ENCODE measurements at places on chromosomes 16 and 17.

DNA sequence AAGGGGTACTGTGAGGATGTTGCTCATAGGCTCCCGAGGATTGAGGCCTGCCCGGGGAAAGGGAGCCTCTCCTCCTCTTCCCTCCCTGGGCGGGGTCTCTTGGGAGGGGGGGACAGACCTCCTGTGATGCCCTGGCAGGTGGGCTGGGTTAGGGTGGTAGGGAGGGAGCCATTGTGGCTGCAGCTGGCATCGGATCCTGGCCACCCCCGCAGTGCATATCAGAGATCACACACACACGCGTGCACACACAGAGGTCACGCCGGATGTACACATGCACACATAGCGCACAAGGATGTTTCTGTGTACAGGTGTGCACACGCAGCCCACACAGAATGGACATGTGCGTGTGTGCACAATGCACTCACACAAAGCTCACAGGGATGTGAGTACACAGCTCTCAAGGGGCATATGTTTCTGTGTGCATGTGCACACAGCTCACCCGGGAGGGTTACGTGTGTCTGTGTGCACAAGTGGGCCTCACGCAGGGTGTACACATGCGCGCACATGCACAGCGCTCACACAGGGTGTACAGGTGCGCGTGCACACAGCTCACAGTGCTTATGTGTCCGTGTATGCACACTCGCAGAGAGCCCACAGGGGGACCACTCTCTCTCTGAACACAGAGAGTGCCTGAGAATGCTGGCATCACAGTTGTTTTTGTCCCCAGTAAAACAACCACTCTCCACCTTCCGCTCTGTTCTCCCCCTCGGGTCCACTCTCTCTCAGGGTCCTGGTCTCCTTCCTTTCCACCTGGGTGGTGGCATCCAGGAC lies 2.4 kb downstream of the GJD3 start:
- no peak for DNase-seq

DNA sequence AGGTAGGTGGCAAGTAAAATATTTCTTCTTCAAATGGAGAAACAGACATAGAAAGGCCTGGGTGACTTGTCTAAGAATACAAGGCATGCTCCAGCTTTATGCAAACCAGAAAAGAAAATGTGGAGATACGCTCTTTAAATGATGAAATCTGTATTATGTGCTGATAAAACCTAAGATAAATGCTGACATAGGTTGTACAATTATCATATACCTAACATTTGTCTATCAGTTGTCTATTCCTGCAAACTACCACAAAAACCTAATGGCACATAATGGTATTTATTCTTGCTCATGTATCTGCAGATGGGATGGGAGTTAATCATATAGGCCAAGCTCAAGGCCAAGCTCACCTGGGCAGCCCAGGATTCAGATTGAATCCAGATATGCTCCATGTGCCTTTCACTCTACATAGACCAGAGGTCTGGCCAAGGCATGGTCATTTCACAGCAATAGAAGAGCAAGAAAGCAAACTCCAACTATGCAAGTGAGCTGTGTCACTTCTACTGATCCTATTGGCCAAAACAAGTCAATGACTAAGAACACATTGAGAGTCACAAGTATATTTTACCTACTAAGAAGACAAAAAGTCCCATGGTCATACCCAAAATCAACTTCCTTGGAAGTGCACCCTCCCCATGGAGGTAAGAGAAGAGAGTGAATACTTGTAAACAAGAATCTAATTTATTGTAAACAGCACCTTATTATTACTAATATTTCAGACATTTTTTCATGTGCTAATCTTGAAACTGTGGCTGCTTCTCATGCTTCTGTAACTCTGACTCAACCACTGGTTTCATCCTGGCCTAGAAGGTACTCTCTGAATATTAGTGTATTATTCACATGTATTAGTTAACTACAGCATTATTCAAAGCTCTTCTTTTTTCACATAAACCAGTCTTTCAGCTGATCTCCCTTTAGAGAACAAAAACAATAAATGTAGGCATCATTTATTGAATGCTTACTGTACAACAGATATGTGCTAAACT lies 270.7 kb upstream of the SOX9 start:
- no peak for DNase-seq

DNA sequence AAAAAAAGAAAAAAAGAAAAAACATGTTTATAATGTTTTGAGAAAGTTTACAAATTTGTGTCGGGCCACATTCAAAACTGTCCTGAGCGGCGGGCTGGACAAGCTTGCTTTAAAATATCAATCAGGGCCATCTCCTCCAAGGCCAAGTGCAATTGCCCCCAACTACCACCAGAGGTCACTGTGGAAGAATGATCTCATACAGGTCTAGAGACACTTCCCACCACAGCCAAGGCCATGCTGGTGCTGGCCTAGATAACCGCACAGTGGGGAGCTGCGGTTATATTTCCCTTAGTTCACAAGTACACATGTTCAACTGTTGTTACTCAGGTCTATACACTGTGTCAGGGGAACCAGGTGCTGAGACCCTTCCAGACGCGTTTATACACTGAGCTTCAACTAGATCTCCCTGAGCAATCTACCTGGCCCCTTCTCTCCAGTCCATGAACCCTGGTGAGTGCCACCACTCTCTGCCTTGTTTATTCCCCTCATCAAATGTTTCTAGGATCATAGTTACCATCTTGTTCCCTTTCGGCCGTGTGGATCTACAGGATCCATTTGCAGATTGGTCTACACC lies 83.8 kb upstream of the CCL2 start:
- DNase-seq = no peak

DNA sequence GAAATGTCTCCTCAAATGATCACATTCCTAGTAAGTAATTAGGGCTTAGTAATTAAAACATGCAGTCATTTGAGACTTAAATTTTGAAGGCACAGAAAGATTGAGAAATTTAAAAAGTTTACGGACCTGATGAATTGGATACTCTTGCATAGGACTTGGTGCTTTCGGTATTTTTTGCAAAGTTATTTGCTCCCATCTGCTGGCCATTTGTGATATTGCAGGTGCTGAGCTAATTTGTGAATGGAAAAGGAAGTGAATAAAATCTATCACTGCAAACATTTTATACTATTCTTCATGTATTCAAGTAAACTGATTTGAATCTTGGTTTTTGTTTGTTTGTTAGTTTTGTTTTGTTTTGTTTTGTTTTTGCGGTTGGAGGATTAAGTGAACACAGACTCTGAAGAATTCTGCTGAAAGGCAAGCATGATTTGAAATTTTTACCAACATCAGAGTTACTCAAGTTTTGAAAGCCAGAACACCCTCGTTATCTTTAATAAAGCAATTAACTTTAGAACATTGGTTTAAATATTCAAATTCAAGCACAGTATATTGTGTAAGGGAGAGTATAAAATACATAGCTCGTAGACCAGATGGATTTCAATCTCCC lies 689.5 kb upstream of the RBFOX1 start:
- peak; percentile 15 for DNase-seq

- no peak for DNase-seq
These were observed 7.4 kb downstream of the ASGR2 start for GRCh38 chr17:7107012-7107754.

DNA sequence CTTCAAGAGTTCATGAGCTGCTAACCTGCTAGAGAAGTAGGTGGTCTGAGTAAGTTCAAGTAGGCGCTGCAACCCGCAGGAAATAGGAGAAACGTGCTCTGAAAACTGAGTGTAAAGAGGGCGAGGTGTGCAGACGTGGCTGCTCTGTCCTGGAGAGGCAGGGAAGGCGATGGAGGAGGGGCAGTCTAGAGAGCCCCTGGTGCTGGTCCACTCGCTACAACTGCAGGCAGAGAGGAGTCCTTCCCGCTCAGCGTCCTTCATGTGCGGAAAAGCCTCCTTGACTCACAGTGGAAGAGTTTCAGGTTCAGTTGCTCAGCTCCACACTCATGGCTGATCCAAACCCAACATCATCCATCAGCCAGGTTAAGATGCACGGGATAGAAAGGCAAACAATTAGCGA lies 12.1 kb downstream of the ABCA3 start:
- no peak for DNase-seq

- no peak for DNase-seq
These were observed 8.2 kb downstream of the NMRAL1 start for GRCh38 chr16:4465977-4466779.

DNA sequence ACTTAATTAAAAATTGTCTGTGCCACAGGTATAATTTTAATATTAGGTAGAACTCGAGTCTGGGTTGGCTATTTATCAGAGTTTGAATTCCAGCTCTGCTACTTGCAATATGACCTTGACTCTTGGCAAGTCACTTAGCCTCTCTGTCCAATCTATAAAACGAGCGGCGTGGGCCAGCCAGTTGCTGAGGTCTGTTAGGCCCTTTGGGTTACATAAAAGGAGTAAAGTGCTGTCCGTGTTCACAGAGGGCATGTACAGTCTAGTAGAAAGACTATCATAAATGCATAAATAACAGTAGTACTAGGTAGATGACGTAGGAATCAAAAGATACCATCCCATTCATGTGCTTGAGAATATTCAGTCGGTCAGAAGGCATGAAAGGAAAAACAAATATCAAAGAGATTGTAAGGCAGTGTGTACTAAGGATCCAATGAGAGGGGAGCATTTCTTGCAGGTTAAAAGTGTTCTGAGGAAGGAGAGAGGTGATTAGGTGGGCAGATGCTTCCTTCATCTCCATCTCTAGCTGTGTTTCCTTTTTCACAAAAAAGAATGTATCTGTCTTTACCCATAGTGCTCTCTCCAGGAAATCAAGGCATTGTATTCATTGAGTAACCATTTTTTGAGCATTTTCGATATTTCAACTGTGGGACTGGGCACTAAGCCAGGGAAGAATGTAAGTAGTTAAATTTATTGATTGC lies 2.4 kb downstream of the TNRC6A start:
- DNase-seq = no peak

GRCh38 chr17:65895969-65896368 lies 296.0 kb downstream of the CEP112 start:
- no peak for DNase-seq

GRCh38 chr17:43719578-43719977 lies 39.0 kb downstream of the SOST start:
- DNase-seq = no peak

DNA sequence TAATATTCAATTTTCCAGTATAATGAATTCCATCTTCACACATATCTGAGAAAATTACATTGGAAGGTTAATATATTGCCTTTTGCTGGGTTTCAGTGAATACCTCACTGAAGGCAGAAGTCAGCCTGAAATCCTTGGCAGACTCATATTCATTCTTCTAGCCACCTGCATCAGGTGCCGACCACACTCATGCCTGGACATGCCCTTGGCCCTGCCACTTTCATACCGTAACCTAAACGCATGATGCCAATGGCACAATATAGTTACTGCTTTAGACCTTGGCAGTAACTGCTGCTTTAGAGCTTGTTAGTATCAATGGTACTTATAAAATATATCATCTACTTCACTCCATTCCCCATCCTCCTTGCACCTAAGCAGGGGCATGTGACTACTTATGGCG lies 817.6 kb upstream of the CDH8 start:
- DNase-seq = no peak

DNA sequence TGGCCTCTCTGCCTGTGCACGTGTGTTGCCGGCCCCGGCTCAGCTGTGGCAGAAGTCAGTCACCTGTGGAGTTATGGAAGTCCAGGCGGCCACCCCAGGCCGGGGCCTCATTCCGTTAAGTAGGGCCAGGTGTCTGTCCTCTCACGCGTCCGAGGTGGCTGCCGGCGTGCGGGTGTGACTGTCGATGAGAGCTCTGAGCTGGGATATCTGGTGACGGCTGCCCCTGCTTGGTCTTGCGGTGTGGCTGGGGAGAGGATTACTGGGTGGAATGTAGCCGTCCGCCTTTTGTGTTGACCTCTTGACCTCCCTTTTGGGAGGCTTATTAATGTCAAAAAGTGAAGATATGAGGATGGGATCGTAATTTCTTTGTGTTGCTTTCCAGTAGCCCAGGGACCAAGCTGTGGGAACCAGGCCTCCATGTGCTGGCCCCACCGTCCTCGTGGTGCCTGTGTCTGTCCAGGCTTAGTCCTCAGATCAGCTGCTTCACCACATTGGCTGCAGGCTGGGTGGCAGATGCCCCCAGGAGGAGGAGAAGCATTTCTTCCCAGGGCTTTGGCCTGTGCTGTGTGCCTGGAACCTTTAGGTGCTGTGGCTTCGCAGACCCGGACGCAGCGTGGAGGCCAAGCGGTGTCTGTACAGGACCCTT lies 23.0 kb upstream of the ZNF750 start:
- DNase-seq = no peak

DNA sequence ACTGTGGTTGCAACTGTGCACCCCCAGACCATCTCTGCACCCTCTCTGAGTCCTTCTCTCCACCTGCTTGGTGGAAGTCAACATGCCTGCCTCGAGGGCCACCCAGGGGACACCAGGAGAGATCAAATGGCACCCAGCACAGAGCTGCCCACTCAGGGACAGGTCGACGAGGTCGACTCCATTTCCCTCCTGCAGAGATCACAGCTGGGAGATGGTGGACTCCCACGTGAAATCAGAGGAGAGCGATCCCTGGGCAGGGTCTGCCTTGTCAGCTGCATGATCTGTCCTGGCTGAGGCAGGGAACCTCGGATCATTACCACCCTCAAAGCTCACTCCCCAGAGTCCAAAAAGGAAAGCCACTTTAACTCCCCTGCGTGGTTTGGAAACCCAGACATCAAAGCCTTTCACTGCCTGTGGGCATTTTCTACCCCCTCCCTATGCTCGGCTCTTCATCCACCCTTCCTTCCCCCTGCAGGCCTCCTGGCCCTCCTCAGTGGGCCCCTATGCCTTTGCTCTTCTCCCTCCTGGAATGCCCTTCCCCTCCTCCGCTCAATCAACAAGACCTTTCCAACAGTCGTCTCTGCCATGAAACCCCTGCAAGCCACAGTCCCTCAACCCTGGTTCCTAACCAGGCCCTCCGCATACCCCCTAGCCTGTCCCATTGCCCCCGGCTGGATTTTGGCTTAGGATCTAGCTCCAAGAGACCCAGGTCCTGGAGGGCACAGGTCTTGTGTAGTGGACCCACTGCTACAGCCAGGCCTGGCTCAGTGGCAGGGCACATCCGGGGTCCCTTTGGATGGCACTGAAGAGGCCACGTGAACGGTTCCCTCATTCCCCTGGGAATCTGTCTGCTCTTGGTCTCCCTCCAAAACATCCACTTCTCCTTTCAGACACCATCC lies 103.8 kb upstream of the RPL38 start:
- no peak for DNase-seq

- DNase-seq = no peak
These were observed 6.0 kb downstream of the TMEM106A start for GRCh38 chr17:43217614-43218087.

- no peak for DNase-seq
These were observed 3.0 kb upstream of the ABCC1 start for GRCh38 chr16:15946257-15947044.

DNA sequence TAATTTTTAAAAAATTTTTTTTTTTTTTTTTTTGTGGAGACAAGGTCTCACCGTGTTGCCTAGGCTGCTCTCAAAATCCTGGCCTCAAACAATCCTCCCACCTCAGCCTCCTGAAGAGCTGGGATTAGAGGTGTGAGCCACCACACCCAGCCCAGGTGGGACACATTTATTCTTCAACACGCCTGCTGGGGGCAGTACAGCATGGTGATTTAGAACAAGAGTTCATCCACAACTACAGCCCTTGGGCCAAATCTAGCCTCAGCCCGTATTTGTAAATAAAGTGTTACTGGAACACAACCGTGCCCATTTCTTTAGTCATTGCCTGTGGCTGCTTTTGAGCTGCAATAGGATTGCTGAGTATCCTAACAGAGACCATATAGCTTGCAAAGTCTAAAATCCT lies 92.8 kb downstream of the KATNIP start:
- no peak for DNase-seq

- peak; percentile 88 for DNase-seq
These were observed at the start of gene AKAP1 for GRCh38 chr17:57084802-57085447. AKAP1 (plus strand) TSS chr17:57085246; CDS start chr17:57105465, 20,219 bp downstream.

- no peak for DNase-seq
These were observed 3.9 kb upstream of the SPATA32 start for GRCh38 chr17:45265821-45266220.

GRCh38 chr17:40450175-40450574 lies 6.9 kb downstream of the IGFBP4 start:
- no peak for DNase-seq
